ENCODE measurements at places on chromosomes 12 and 14.

GRCh38 chr14:32083789-32084188 lies 6.7 kb downstream of the ARHGAP5 start:
- DNase-seq = no peak

DNA sequence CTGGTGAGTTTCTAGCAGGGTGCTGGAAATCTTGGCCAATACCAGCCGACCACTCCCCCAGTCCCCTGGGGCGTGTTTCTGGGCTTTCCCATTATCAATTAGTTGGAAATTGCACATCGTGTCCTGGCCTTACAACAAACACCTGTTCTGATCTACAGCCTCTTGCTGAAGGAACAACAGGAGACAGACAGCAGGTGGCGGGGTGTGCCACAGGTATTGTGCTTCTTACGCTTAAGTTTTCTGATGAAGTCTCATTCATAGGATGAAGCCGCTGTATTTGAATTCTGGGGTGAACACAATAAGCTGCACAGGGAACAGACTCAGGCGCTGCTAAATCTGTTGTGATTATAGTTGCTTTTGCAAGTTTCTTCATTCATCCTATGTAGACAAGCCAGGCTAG lies 703 bp downstream of the HIGD1C start:
- DNase-seq = no peak

GRCh38 chr14:99437706-99438105 lies 43.0 kb downstream of the SETD3 start:
- DNase-seq = no peak

GRCh38 chr12:74538491-74539258 lies 1.0 kb downstream of the ATXN7L3B start:
- DNase-seq = no peak

- no peak for DNase-seq
Measured at GRCh38 chr14:64447876-64448670, 17.2 kb upstream of the AKAP5 start.

GRCh38 chr12:80192087-80192486 lies 92.8 kb downstream of the OTOGL start:
- no peak for DNase-seq

GRCh38 chr12:66154776-66155175 lies 15.0 kb downstream of the TMBIM4 start:
- no peak for DNase-seq

DNA sequence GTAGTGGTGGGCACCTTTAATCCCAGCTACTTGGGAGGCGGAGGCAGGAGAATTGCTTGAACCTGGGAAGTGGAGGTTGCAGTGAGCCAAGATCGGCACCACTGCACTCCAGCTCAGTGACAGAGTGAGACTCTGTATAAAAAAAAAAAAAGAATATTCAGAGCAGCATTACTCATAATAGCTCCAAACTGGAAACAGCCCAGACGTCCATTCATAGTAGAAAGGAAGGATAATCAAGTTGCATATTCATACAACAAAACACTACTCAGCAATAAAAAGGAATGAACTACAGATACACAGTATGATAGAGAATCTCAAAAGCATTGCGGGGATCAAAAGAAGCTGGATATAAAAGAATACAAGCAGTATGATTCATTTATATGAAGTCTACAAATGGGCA lies 19.1 kb downstream of the TMEM30B start:
- DNase-seq = no peak

DNA sequence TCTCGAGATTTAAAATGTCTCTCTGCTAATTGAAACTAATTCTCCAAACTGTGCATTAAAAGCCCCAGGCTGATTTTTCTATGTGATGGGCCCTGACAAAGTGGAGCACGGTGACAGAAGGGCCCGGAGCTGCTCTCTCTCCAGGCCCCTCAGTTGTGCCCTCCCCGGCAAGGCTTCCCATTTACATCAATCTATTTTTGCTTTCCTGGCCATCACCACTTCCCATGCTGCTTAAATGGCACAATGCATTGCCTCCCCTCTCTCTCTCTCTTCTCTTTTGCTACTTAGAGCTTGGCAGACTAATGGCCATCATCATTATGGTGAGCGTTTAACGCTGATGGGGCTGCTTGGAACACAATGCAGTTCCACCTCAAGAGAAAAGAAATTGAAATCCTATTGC lies 270.7 kb upstream of the DIO3 start:
- DNase-seq = no peak

DNA sequence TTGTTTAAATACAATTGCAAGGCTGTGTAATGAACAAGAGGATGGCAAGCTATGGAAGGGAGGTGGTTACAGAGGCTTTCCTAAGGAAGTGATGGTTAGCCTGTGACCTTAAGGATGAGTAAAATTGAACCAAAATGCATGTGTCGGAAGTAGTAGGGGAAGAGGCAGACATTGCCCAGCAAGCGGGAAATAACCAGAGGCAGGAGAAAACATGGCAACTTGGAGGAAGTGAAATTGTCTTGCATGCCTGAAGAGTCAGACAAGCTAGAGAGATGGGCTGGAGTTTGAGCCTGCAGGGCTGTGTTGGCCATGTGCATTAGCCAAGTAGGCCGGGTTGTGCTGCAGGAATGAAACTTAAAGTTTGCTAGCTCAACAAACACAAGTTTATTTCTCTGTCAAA lies 96.2 kb downstream of the BTG1 start:
- DNase-seq = no peak

Data from foreskin keratinocyte (primary cell).